Fibroblast of the aortic adventitia (primary cell): ENCODE measurements at places on chromosomes 1 and 21.

- DNase-seq, result no peak
These were observed 150.9 kb downstream of the ZC3H11B start for GRCh38 chr1:219461981-219462400.

DNA sequence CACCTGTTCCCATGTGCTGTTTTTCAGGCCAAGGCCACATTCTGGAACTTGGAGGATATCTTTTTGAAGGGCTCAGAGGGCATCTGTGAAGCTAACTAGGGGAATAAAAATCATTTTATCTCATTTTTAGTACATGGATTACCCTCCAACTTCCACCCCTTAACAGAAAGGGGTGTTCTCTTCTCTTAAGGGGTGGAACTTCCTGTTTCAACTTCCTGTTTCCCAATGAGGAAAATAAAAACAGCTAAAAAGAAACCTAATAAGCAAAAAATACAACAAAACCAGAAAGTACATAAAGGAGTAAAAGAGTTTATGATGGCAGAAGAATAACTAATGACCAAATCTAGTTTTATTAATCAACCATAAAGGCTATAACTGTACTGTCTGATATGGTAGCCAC is 24.8 kb upstream of the SLC22A15 start:
- no peak for DNase-seq

DNA sequence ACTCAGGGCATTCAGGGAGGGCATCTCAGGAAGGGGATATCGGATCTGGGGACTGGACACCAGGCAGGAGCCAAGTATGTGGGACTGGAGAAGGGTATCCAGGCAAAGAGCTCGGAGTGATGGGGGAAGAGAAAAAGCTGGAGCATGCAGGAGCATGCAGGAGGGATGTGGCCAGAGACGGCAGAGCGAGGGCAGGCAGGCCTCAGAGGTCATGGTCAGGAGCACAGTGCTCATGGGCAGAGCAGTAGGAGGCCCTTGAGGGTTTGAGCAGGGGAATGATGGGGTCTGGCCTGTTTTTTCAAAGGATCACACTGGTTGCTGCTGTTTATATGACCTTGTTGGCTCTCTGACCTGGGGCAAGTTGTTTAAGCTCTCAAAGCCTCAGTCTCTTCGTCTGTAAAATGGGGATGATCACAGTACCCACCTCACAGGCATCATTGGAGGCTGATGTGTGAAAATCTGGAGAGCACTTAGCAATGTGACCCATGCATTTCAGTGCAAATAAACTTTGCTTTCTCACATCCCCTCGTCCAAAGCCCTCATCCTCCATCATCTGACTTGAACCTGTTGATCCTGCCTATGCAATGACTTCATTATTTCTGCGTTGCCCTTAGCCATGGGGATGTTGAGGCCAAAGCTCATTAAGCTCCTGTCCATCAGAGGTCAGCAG is 273.1 kb downstream of the MATN1 start:
- no peak for DNase-seq

GRCh38 chr1:60914982-60915381 is 167.4 kb upstream of the NFIA start:
- DNase-seq, result no peak

DNA sequence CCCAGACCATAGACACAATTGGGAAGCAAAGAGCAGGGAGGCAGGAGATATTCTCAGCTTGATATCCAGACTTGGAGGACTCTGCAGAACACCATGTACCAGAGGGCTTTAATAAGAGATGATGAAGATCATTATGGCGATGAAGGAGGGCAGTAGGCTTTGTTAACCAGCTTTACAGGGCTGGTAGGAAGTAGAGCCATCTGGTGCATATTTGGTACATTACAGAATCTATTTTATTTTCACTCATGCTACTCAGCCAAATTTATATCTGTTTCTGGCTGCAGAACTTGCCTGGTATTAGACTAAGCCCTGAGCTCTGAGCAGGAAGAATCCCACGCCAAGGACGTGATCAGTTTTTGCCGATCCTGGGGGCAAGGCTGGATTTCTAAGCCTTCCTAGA is 61.8 kb upstream of the SYT6 start:
- peak; percentile 29 for DNase-seq
